ENCODE measurements at places on chromosomes 1 and 21. TPM values are rescaled to one million over a fixed set of nuclear protein-coding genes. Genes with fewer than 3 reads are reported as not detected.

- H3K27ac ChIP-seq = no peak overlapping the region
- no peaks in the 10 kb centered on the region for H3K27me3 ChIP-seq
- H3K4me1 ChIP-seq = peaks cover 3% of the 10 kb centered on the region
- no peak for DNase-seq
- H3K4me3 ChIP-seq = no peak overlapping the region
Observed at GRCh38 chr1:230427094-230427876, 1.2 kb upstream of the PGBD5 start.

GRCh38 chr1:70504176-70504820, 93.2 kb downstream of the CTH start:
- H3K4me3 ChIP-seq = no peak overlapping the region
- no peaks in the 10 kb centered on the region for H3K27me3 ChIP-seq
- H3K36me3 ChIP-seq = no peaks in the 10 kb centered on the region
- no peaks in the 10 kb centered on the region for H3K4me1 ChIP-seq

Gene MYOM3
- not detected for total RNA-seq

DNA sequence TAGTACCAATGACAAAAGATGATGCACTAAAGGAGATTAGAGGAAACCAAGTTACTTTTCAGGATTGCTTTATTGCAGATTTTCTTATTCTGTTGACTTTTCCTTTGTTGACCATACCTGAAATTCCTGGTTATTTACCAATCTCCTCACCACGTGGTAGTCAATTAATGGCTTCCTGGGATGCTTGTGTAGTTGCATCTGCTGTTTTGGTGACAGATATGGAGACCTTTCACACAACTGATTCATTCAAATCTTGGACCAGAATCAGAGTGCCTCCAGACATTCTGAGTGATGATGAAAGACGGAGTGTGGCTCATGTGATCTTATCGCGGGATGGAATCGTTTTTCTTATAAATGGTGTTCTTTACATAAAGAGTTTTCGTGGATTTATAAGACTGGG, 91.3 kb downstream of the CATSPERE start:
- H3K27me3 ChIP-seq = no peaks in the 10 kb centered on the region
- DNase-seq = no peak
- H3K4me3 ChIP-seq = no peak overlapping the region
- H3K36me3 ChIP-seq = no peaks in the 10 kb centered on the region
- H3K27ac ChIP-seq = no peak overlapping the region
- no peaks in the 10 kb centered on the region for H3K4me1 ChIP-seq

Gene PIAS3
- total RNA-seq = 22.0 TPM

GRCh38 chr1:43280692-43281091, 4.7 kb downstream of the C1orf210 start:
- H3K4me3 ChIP-seq = no peak overlapping the region
- no peaks in the 10 kb centered on the region for H3K27me3 ChIP-seq
- H3K36me3 ChIP-seq = no peaks in the 10 kb centered on the region

Gene FASLG
- total RNA-seq = 5.1 TPM

Gene FCN3
- not detected for total RNA-seq

Gene NECTIN4
- total RNA-seq = 0.28 TPM

GRCh38 chr1:97660431-97661105, 260.3 kb downstream of the DPYD start:
- H3K4me3 ChIP-seq = no peak overlapping the region
- no peak for DNase-seq
- no peaks in the 10 kb centered on the region for H3K4me1 ChIP-seq
- H3K27me3 ChIP-seq = no peaks in the 10 kb centered on the region

- H3K27ac ChIP-seq = no peak overlapping the region
- DNase-seq = no peak
- H3K27me3 ChIP-seq = no peaks in the 10 kb centered on the region
- no peaks in the 10 kb centered on the region for H3K36me3 ChIP-seq
- no peak overlapping the region for H3K4me3 ChIP-seq
Observed at GRCh38 chr1:64754173-64754572, 9.3 kb downstream of the RAVER2 start.

Gene GREM2
- 0.75 TPM for total RNA-seq
